ENCODE measurements at places on chromosomes 5 and 9. TPM values are rescaled to one million over a fixed set of nuclear protein-coding genes. Genes with fewer than 3 reads are reported as not detected.

- no peak overlapping the region for H3K27ac ChIP-seq
- no peaks in the 10 kb centered on the region for H3K36me3 ChIP-seq
- no peaks in the 10 kb centered on the region for H3K27me3 ChIP-seq
- H3K4me1 ChIP-seq = no peaks in the 10 kb centered on the region
- DNase-seq = no peak
These were observed 189.8 kb downstream of the MPDZ start for GRCh38 chr9:13089666-13090065.

The ARID3C gene
- not detected for total RNA-seq

DNA sequence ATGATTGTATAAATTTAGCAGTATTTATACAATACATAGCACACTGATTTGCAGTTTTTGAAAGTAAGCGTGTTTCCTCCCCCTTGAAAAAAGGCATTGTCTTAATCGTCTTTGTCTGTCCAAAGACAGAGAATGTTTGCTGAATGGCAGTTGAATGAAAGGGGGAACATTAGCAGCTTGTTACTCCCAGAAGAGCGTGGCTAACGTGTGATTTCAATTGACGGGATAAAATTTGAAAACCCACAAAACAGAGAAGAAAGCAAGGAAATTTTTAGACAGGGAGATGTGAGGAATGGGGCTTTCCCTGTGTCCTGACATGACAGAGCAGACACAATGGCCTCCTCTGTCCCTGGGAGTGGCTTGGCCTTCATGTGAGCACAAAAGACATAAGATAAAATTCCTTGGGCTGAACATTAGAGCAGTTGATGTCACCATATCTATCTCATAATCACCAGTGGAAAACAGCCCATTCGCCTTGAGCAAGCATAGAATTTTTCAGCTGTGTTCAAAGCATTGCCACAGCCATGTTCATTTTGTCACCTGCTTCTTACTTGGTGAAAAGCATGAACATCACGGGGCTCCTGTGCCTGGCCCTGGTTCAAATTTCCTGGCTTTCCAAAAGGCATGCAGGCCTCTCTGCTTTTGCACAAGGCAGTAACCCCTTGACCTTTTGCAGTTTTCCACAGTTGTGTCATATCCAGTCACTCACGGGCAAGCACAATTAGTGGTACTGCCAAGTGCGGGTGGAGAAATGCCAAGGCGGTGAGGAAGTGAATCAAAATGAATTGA, 126.9 kb downstream of the TLE1 start:
- H3K27me3 ChIP-seq = no peaks in the 10 kb centered on the region
- no peak overlapping the region for H3K27ac ChIP-seq
- peaks cover 4% of the 10 kb centered on the region for H3K4me1 ChIP-seq
- no peak overlapping the region for H3K4me3 ChIP-seq

GRCh38 chr5:122727112-122727541, 47.8 kb upstream of the SNX2 start:
- H3K36me3 ChIP-seq = no peaks in the 10 kb centered on the region
- H3K27me3 ChIP-seq = no peaks in the 10 kb centered on the region
- H3K4me3 ChIP-seq = no peak overlapping the region
- H3K27ac ChIP-seq = no peak overlapping the region
- no peak for DNase-seq

DNA sequence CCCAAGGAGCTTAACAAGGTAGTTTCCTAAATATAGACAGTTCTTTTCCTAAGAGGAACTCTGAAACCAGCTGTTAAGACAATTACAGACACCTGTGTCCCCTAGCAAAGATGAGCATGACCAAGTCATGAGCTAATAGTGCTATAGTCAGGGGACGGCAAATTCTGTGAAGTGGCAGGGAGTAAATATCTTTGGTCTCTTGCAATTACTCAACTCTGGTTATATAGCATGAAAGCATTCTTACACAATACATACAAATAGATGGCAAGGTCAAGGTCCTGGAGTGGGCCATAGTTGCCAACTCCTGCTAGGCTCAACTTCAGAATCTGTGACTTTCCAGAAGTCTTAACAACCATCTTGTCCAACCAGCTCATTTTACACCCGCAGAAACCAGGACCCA, 103.7 kb downstream of the RFK start:
- no peaks in the 10 kb centered on the region for H3K27me3 ChIP-seq
- H3K36me3 ChIP-seq = no peaks in the 10 kb centered on the region
- DNase-seq = no peak
- H3K4me1 ChIP-seq = no peaks in the 10 kb centered on the region

DNA sequence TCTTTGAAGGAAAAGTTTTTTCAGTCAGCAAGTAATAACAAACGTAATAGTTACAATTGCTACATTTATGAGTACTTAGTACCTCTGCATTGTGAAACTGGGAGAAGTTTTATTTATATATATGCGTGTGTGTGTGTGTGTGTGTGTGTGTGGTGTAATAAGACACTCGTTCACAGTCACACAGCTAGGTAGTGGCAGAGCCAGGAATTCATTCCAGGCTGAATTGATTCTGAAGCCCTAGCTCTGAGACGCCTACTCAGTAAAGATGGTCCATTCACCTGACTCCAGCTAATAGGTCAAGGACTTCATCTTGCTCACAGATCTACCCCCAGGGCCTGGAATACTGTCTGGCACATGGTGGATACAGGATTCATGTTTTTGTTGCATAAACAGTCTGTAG, 13.6 kb upstream of the CAST start:
- no peak overlapping the region for H3K27ac ChIP-seq
- DNase-seq = no peak
- H3K4me3 ChIP-seq = no peak overlapping the region

The RETREG1 gene
- total RNA-seq = 4.8 TPM

DNA sequence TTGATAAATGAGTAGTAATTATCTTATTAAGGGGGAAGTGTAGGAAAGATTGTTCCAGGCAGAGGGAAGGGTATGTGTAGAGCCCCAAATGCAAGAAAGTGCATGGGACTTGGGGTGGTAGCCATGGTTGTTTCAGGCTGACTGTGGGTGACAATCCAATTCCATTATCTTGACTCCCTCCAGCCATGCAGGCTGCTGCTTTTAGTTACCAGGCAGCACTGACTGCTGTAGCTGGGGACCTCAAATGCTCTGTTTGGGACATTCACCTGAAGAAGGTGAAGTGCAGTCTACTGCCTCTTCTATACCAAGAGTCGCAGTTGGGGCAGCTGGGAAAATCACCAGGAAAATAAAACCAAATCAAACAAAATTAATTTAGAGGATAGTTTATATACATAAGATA, 102.4 kb upstream of the NR3C1 start:
- peaks cover 4% of the 10 kb centered on the region for H3K4me1 ChIP-seq
- H3K27ac ChIP-seq = no peak overlapping the region
- H3K36me3 ChIP-seq = no peaks in the 10 kb centered on the region
- no peak for DNase-seq
- H3K4me3 ChIP-seq = no peak overlapping the region
- no peaks in the 10 kb centered on the region for H3K27me3 ChIP-seq

The AQP7 gene
- total RNA-seq = 3.5 TPM

The PCDHB6 gene
- 1.7 TPM for total RNA-seq

DNA sequence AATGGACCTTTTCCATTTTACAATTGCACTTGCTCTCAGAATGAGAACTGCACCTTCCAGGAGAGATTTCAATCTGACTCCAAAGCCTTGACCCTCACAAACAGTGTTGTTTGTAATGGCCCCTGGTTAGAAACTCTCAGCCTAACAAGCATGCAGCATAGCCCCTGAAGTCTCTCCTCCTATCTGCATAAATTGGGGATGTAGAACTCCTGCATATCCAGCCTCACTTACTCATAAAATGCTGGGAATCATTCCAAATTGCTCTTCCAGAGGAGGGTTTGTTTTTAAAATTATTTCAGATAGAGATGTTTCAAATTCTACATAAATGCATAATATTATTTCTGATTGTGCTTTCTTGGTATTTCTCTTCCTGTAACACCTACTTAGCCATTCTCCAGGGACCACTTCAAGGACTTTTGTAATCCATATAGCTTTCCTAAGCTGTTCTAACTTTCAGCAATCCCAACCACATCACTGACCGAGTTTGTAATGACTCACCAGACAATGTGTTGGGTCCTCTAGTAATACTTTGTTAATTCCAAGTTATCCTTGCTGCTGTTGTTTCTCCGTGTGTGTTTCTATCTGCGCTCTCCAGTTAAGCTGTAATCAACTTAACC, 143.8 kb upstream of the CCDC152 start:
- no peak overlapping the region for H3K4me3 ChIP-seq
- no peak for DNase-seq
- no peak overlapping the region for H3K27ac ChIP-seq
- H3K36me3 ChIP-seq = no peaks in the 10 kb centered on the region
- H3K27me3 ChIP-seq = no peaks in the 10 kb centered on the region

DNA sequence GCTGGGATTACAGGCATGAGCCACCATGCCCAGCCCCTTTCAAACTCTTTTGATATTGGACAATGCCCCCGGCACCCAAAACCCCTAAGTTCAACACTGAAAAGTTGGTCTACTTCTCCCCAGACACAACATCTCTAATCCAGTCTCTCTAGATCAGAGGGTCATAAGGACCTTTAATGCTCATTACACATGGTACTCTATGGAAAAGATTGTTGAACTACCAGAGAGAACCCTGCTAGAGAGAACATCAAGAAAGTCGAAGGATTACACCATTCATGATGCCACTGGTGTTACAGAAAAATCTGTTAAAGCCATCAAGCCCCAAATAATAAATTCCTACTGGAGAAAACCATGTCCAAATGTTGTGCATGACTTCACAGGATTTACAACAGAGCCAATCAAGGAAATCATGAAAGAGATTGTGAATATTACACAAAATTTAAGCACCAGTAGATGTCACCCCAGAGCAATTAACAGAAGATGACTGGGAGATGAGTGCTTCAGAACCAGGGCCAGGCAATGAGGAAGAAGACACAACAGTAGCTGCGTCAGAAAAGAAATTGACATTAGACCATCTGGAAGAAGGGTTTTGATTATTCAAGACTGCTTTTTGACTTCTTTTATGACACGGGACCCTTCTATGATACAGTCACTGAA, 28.3 kb upstream of the NIPAL4 start:
- no peaks in the 10 kb centered on the region for H3K4me1 ChIP-seq
- H3K36me3 ChIP-seq = no peaks in the 10 kb centered on the region
- no peak overlapping the region for H3K4me3 ChIP-seq
- H3K27me3 ChIP-seq = no peaks in the 10 kb centered on the region
- H3K27ac ChIP-seq = no peak overlapping the region

DNA sequence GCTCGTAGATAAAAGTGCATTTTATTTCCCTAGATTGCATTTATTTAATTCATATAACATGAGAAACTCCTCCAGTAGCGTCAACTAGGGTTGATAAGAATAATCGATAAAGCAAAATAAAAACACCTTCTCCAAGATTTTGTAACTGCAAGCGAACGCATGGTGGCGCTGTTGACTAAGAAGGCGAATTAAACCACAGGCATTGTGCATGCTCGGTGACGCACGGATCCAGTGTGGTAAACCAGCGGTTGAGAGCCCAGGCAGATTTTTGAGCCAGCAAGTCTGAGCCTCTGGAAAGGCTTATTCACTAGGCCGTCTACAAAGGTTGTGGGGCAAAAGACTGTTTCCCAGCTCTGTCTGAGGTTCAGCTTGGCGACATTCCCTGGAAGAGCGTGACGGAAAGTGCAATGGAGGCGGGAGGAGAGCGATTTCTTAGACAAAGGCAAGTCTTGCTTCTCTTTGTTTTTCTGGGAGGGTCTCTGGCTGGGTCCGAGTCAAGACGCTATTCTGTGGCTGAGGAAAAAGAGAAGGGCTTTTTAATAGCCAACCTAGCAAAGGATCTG, at the start of gene PCDHB3:
Gene PCDHB3, plus strand, starts transcription at position 231 of the 563 bp plus-strand sequence. Its CDS starts 177 bp downstream, at position 408.
- peak; percentile 32 for DNase-seq
- no peaks in the 10 kb centered on the region for H3K4me1 ChIP-seq
- peak within 1 kb of the TSS; percentile 12 for H3K4me3 ChIP-seq
- no peak within 1 kb of the TSS for H3K27ac ChIP-seq

- H3K36me3 ChIP-seq = no peaks in the 10 kb centered on the region
- no peaks in the 10 kb centered on the region for H3K4me1 ChIP-seq
- H3K27ac ChIP-seq = no peak overlapping the region
- H3K4me3 ChIP-seq = no peak overlapping the region
- DNase-seq = no peak
These were observed 13.9 kb upstream of the HABP4 start for GRCh38 chr9:96436063-96436455.

The IL13 gene
- total RNA-seq = not detected

DNA sequence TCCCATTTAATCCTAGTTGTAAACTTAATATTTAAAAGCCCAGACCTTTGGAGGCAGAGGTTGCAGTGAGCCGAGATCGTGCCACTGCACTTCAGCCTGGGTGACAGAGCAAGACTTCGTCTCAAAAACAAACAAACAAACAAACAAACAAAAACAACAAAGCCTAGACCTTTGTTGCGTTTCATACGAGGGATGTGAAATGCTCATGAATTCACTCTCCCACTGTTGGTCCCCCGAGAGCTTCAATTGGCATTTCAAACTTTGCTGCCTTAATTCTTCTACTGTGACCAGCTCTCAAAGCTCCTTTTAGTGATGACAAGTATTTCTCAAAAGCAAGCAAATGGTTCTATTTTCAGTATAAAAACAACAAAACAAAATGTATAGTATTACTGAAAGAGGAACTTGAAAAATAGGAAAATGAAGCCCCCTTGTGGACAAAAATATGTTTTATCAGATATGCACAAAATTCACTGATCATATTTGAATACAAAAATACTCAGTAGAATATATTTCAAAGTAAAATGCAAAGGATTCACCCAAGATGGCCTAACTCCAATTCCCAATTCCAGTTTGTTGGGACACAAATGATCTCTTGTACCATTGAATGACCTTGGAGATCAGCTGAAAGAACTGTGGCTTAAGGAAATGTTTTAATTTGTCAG, 140.4 kb downstream of the ESM1 start:
- H3K4me3 ChIP-seq = no peak overlapping the region
- no peaks in the 10 kb centered on the region for H3K36me3 ChIP-seq
- DNase-seq = no peak
- H3K4me1 ChIP-seq = peaks cover 5% of the 10 kb centered on the region
- H3K27ac ChIP-seq = no peak overlapping the region

- no peak overlapping the region for H3K27ac ChIP-seq
- no peaks in the 10 kb centered on the region for H3K27me3 ChIP-seq
- H3K36me3 ChIP-seq = no peaks in the 10 kb centered on the region
- H3K4me1 ChIP-seq = no peaks in the 10 kb centered on the region
- DNase-seq = no peak
- no peak overlapping the region for H3K4me3 ChIP-seq
These were observed 47.8 kb downstream of the PTPN3 start for GRCh38 chr9:109450346-109450745.

- peaks cover 2% of the 10 kb centered on the region for H3K4me1 ChIP-seq
- DNase-seq = no peak
These were observed 21.9 kb upstream of the FOCAD start for GRCh38 chr9:20662156-20662555.

- DNase-seq = no peak
- no peaks in the 10 kb centered on the region for H3K4me1 ChIP-seq
- H3K27me3 ChIP-seq = no peaks in the 10 kb centered on the region
- H3K27ac ChIP-seq = no peak overlapping the region
- no peaks in the 10 kb centered on the region for H3K36me3 ChIP-seq
- H3K4me3 ChIP-seq = no peak overlapping the region
These were observed 398.2 kb downstream of the NFIB start for GRCh38 chr9:13915591-13916301.

GRCh38 chr9:125262294-125262991, 817 bp downstream of the GAPVD1 start:
- DNase-seq = no peak
- H3K27ac ChIP-seq = no peak overlapping the region
- H3K27me3 ChIP-seq = no peaks in the 10 kb centered on the region
- peak overlapping the region; percentile 82 for H3K4me3 ChIP-seq
- no peaks in the 10 kb centered on the region for H3K36me3 ChIP-seq

The GFI1B gene
- total RNA-seq = not detected
